ENCODE measurements at places on chromosomes 7 and 10.

GRCh38 chr10:127414024-127414423, 135.1 kb upstream of the NPS start:
- no peak for DNase-seq

GRCh38 chr10:1156921-1157614, 100.9 kb downstream of the WDR37 start:
- no peak for DNase-seq

DNA sequence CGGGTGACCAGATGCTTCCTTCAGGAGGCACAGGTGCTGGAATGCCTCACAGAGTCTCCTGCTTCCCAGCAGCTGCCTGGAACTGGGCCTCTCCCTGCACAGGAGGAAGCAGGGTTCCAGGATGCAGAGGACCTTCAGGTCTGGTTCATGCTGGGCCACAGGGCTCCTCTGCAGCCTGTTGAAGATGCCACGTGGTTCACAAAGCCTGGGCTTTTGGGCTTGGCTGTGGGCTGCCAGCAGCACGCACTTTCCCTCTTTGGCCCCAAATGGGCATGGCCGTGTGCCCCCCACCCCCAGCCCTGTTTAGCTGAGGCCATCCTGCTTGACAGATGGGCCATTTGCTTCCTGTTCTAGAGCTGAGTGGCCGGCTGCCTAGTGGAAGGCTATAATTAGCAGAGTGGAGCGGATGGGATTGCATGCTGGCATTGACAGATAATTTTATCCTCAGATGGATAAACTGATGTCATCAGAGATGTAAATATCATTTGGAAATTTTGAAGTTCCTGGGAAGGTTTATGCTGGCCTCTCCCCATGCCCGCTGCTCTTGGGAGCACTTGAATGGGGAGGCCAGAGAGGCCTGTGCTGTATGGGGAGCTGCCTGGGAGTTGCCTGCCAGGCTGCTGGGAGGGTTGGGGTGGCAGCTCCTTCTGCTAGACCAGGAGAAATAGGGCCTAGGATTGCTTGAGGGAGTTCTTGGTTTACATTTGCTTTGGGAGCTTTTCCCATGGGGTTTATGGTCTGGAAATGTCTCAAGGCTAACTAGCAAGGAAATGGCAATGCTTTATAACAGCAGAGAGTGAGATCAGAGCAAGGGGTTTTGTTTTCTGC, 28.2 kb downstream of the TSPAN15 start:
- DNase-seq: no peak

- no peak for DNase-seq
Measured at GRCh38 chr10:10804998-10805740, 212.5 kb upstream of the CELF2 start.

- DNase-seq: no peak
Measured at GRCh38 chr10:60664859-60665258, 113.4 kb upstream of the CDK1 start.

DNA sequence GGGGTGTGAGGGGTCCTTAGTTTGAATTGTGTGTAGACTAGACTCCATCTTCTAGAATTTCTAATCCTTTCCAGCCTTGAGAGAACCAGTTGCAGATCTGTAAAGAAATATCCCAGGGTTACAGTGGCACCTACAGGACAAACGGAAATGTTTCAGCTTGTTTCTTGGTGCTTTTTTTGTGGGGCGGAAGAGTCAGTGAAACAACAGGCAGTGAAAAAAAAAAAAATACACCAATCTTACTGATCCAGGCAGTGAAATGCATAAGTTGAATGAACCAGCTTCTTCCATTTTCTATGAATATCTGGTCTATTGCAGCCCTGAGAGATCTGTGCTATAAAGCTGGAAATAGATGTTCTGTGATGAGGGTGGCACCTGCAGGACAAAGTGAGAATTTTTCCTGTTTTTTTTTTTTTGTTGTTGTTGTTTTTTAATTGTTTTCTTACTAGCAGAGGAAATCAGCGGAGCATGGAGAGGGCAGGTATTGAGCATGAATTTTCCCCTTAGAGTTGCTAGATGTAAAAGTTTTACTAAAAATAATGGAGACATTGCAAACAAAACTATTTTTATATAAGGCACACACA, 81.9 kb upstream of the DYNC1I1 start:
- DNase-seq: peak; percentile 29

GRCh38 chr7:2713370-2713769, 25.4 kb downstream of the AMZ1 start:
- DNase-seq: no peak

DNA sequence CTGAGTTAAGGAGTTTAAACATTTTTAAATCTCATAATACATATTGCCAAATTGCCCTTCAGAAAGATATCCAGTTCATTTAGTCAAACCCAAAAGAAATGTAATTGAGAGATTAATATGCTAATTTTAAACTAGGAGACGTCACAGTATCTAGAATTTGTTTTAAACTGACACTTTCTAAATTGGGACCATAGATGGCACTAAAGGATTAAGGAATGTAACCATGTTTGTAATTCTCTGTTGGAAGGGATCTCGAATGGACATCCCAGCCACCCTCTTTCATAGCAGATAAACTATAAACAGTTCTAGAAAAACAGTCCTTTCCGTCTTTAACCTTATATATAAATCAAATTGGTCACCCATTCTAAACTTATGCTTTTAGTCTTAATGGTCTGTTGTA, 30.0 kb upstream of the SAMD9L start:
- no peak for DNase-seq

- no peak for DNase-seq
Measured at GRCh38 chr10:104334561-104334960, 3.7 kb downstream of the ITPRIP start.

DNA sequence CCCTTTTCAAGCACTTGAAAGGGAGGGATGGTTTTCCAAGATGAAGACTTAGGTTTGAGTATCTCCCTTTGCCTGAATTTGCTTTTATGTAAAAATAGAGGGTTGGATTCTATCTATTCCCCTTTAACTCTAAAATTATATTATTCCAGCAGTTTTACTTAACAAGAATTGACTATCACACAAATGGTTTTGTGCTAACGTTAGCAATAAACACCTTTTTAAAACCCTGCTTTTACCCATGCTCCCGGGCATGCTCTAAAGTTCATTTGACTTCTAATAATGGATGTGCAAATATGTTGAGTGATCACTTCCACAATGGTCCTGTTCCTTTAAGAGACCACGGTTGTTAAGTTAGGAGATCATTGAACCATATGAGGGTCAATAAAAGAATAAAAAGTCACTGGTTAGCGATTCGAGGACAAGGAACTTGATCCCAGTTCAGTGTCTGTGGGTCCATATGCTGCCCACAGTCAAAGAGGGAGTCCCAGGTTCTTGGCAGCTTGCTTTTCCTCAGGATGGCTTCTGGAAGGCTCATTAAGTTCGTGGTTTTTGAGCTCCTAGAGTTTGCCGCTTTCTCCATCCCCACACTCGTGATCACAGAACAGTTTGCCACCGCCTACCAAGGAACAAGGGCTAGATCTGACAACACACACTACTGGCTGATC, at the start of gene TMEM236:
TSS of gene TMEM236 (plus strand) at position 421 of the 665 bp plus-strand sequence. CDS start at position 516, 95 bp downstream.
- DNase-seq: no peak

DNA sequence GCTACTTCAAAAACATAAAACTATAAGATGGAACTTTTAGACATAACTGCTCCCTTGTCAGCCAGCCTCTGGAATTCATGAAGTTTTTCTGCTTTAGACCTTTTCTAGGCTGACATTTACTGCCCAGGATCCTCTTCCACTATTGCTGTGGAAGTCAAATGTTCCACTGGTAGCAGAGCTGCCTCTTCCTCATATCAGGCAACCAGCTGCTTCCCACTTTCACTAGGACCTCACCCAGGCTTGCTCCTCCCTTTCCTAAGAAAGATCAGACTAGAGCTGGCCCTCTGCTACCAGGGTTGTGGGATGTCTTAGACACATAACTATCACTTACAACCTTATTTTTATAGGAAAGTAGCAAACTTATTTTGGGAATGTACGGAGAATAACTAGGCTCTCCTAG, 121.5 kb downstream of the CTTNBP2 start:
- no peak for DNase-seq

DNA sequence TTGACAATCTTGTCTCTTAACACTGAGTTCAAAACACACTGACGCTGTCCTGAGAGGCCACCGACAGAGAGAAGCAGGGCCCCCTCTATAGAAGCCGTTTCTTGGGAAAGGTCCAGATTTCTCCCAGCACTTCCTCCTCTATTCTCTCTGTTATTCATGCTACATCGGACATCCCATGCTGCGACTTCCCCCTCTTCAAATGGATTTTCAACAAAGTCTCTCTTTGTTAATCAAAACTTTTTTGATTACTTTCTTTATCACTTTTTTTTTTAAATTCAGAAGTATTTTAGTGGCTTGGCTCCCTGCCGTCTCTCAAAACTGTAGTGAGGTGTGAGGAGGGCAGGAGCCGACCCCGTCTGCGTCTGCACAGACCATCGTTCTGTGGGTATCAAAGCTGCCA, 298.9 kb upstream of the PITRM1 start:
- no peak for DNase-seq
